ENCODE measurements at places on chromosomes 2 and 18.

DNA sequence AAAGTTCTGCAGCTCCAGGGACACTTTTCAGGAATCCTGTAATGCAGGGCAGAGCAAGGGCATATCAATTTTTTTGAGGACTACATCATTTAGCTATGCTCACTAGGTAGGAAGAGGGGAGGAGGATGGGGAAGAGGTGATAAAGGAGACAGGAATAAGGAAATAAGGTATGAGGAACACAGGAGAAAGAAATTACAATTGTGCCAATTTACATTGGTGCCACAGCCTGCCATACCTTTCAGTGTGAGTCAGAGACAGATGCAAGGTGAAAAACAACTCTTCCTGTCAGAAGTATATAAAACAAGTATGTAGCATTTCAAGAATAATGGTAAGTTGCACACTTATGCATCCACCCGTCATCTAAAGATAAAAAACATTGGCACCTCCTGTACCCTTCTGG, 5.4 kb upstream of the MRPS9 start:
- no peak for DNase-seq

DNA sequence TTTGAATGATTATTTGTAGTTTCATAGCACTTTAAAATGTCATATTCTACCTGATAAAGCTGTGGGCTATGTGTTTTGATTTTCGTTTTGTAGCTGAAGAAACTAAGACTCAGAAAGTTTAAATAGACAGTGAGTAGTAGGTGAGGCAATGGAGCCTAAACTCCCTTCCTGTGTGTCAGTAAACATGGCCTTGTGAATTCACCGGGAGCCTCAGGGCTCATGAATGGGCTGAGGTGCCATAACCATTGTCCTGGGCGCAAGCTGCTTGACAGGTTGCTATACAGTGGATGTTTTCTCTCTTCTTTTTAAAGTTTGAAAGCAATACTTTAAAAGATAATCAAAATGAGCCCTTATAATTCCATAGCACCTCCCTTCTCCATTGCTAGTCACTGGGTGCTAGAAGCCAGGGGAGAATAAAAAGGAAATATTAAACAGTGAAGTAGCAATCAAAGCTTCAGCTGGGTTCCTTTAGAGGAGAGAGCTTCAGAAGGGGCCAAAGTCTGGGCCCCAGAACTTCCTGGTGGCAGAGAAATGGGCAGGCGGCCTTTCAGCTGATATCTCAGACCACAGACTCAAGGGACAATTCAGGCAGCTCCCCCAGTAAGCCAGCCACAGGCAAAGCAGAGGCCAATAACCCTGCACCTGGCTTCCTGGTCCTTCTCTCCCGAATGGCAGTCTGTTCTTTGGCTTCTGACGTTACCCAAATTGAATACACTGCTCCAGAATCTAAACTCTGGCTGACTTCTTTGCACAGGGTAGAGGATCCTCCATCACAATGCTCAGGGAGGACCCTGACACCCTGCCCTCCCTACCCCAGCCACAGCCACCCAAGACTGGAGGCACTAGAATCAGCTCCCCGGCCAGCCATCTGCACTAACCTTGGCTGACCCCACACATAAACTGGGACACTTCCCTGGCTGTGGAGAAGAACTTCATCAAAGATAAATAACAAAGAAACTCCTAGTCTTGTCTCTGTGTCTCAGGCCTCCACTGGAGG, 51.8 kb upstream of the NPAS2 start:
- no peak for DNase-seq

DNA sequence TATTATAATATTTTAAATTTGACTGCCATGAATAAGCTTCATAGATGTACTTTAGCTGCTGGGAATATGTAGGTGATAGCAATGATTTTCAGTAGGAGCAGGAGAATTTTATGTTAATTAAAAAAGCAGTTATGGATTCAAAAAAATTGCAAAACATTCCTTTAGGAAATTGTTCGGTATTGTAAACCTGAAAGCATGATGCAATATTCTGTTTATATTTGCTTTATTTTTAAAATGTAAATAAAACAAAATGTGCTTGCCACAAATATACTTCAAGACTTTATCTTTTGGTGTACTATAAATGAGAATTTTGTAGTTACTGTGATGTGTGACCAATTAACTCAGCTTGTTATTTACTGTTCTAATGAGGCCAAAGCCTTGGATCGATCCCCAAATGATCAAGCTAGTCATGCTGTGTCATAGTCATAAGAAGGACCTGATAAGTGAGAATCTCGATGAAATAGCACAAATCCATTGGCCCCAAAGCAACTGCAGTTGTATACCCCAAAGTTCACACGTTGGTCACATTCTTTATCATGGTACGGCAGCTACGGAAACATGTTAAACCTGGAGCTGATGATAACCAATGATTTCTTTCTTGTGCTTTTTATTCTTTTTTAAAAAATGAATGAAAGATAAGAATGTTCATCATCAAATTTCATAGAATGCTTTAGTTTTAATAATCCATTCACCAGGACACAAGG, 23.6 kb upstream of the ATIC start:
- DNase-seq = no peak

DNA sequence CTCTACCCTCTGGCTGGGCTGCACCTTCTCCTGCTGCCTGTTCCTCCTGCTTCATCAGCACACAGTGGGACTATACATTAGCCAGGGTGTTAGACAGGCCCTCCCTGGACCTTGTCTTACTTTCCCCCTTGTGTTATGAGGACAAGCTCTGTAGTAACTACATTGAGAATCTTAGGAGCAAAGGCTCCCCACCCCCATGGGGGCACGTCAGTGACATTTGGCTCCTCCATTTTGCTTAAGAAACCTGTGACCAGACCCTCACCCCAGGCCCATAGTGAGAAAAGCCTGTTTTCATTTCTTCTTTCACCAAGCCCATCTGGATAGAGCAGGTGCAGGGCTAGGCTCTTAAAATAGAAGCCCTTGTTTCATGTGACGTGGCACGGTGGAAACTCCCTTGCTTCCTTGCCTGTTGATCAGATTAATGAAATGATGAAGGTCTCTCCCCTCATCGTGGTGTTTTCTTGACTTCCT, 146.7 kb downstream of the RPIA start:
- DNase-seq = no peak
